Ammon's horn (tissue), 1 donor: ENCODE measurements at places on chromosomes 12 and 14.
A peak's percentile ranks its signal among the peaks of the same experiment; 100 is the strongest.

DNA sequence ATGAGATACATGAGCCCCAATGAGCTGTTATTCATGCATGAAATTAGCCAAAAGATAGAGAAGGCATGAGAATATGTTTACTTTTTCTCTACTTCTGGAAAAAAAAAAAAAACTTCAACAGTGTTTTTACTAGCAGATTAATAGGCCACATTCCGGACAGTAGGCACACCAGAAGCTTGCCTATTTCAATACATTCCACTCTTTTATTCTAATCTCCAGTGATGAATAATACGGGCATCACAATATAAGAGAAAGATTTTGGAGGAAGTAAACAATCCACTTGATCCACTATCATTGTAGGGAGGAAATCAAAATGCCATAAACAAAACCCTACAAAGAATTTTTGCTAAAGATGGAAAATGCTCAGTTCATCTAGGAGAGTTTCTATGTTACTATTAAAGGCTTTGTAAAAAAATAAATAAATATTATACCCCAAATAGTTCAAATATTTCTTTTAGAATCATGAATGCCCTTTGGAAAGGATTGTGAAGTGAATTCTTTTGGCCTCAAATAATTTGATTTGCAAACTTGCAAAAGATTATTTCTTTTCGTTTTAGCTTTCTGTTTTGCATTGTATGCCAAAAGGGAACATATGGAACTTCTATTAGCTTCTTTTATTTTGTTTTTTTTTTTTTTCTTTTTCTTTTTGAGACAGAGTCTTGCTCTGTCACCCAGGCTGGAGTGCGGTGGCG lies 232.6 kb downstream of the EPS8 start:
- no peak for DNase-seq

DNA sequence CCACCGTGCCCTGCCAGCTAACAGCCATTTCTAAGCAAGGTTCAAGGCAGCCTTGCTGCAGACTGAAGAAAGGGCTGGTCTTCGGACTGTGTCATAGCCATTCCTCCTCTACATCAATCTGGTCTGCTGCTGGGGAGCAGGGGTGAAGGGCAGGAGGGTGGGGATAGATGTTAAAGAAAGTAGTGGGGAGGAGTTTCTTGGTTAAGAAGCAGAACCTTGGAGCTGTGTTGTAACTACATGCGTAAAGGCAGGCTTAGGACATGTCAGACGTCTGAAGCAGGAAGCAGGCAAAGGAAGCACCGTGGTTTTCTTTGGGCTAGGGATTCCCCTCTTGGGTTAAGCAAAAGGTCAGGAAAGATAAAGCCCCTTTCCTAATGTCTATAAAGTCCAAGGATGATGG lies 18.1 kb upstream of the NEK9 start:
- DNase-seq: peak; percentile 61

DNA sequence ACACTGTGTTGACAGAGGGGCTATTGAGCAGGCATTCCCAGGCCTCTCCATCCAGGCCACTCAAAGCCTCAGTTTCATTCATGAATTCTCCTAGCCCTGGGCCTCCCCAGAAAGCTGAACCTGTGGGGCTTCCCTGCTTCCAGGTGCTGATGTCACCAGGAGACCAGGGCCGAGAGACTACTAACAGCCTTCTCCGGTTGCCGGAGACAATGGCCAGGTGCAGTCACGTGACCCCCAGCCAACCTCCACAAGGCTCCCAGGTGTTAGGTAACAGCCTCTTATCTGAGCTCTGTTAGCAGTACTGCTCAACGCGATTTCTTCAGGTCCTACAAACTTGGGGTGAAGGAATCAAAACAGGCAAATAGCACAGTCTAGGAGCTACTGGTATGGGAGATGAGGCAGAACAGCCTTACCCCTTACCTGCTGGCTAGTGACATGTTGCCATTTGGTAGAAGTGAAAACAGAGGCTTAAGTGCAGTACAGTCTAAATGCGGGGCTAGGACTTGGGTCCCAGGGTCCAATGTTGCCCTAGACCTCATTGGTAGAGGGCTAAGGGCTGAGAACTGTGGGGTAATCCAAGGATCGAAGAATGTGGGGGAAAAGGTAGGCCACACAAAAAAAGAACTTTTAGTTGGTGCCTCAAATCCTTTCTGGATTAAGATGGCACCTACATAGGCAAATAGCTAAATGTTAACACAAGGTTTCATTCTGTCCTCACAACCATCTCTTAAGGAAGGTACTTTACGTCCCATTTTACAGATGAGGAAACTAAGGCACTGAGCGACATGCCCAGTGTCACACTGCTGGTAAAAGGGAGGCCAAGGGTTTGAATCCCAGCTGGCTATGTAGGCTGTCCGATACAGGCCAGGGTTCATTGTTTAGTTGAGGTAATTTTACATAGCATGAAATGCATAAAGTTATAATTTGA lies 3.8 kb downstream of the CCDC88C start:
- no peak for DNase-seq

DNA sequence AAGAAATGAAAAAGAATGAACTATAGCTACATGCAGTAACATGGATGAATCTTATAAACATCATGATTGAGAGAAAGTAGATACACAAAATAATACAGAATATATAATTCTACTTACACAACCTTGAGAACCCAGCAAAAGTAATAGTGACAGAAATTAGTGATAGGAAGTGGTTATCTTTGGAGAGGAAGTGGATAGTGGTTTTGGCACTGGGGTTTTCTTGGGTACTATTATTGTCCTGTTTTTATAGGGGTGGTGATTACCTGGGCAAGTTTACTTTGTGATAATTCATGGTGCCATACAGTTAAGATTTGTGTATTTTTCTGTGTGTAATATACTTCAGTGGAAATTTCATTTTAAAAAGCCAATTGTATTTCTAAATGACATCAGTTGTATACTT lies 352.7 kb downstream of the AEBP2 start:
- DNase-seq: no peak

DNA sequence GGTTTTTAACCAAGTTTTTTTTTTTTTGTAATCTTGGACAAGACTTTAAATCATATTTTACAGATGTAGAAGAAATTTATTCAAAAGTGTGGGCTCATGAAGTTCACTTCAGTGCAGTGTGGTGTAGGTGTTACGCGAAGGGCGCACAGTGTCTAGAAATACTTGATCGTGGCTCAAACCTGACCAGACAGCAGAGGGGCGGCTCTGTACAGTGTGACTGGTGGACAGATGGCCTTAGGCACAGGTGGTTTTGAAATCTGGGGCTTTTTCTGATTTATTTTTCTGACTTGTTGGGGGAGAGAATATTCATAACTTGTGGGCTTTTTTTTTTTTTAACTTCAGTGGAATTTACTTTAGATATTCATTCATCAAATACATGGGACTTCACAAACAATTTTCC lies 179.2 kb downstream of the PELI2 start:
- no peak for DNase-seq
